ENCODE measurements at places on chromosomes 13 and 19.

- peaks cover 53% of the 10 kb centered on the region for H3K4me1 ChIP-seq
- DNase-seq, result no peak
- peak overlapping the region; percentile 55 for H3K4me3 ChIP-seq
- H3K27ac ChIP-seq, result peak overlapping the region; percentile 92
These were observed 221.7 kb downstream of the KCNRG start for GRCh38 chr13:50236898-50237318.

DNA sequence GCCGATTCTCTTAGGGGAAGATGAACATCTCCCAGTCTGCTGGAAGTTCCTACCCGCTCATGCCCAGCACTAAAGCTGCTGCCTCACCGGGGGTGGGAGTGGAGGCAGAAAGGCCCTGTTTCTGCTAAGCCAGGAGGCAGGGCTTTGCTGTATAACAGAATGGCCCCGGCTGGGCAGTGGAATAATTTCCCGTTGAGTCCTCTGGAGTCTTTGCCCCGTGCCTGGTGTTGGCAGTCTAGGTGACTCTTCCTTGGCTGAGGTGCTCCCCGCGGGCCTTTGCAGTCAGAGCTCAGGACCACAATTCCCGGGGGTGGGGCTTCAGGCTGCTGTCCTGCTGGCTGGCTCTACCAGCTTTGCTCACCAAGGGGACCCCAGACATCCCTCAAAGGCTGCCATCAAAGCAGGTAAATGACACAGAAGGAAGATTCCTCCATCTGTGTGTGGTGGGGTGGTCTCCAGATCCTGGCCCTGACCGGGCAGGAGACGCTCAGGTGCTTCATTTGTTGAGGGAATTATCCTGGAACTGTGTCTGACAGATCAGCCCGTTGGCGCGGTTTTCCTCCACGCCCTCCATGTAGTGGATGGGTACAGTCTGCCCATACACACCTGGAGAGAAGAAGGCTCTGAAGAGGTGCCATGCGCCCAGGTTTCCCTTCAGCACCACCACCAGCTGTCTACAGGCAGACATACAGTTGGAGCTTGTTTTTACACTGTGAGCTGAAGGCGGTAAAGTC is 209.9 kb downstream of the TEX29 start:
- H3K27me3 ChIP-seq, result peaks cover 9% of the 10 kb centered on the region
- H3K4me1 ChIP-seq, result no peaks in the 10 kb centered on the region
- DNase-seq, result no peak

DNA sequence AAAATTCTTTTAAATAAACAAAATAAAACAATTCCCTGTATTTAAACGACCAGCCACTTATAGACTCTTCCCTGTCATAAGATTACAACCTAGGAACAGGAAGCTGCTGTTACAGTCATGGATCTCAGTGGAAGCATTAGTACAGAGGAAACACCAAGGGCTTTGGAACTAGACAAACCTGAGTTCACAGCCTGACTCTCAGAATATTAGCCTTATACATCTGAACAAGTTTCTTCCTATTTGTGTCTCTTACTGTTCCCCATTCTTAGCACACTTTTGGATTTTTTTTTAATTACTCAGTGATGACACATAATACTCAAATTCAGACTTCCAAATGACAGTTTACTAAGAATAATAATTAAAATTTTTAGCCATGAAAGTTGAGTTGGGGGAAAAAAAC is 46.1 kb downstream of the ZDHHC20 start:
- H3K4me3 ChIP-seq, result no peak overlapping the region
- no peak for DNase-seq
- no peaks in the 10 kb centered on the region for H3K4me1 ChIP-seq

GRCh38 chr13:73275163-73275562 is 216.4 kb downstream of the KLF5 start:
- DNase-seq, result no peak
- no peak overlapping the region for H3K27ac ChIP-seq
- no peaks in the 10 kb centered on the region for H3K4me1 ChIP-seq
- H3K36me3 ChIP-seq, result no peaks in the 10 kb centered on the region
- no peaks in the 10 kb centered on the region for H3K27me3 ChIP-seq

DNA sequence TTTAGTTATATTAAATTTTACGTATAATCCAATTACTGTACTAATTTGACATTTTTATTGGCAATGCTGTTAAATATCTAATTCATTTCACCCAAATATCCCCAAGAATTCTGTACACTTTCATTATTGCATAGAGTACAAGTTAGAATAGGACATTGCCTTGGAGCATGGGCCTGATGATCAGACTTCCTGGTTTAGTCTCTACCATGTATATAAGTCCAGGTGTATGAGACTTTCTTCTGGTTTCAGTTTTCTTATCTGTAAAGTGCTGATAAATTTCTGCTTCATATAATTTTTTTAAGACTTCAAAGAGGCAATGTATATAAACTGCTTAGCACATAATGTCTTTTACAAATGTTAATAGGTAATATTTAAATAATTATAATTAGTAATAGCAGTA is 179.4 kb downstream of the KLF12 start:
- H3K4me1 ChIP-seq, result peaks cover 49% of the 10 kb centered on the region
- H3K27ac ChIP-seq, result no peak overlapping the region
- DNase-seq, result no peak

DNA sequence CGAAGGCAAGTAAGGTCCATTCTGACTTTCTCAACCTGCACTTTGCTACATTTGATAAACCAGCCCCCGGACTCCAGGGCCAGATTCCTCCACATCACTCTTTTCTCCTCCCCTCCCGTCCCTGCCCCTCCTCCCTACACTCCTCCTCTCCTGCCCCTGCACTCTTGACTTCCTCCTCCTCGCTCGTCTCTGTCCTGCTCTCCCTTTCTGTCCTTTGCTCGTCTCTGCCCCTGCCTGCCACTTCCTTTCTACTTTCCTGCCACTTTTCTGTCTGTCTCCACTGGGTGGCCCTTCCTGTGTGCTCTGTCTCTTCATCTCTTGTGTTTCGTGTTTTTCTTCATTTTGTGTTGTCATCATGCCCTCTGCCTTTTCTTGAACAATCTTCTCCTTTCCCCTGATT is 7.0 kb downstream of the U2AF2 start:
- peak overlapping the region; percentile 16 for H3K27ac ChIP-seq
- peaks cover 39% of the 10 kb centered on the region for H3K4me1 ChIP-seq
- no peak for DNase-seq
- peaks cover 81% of the 10 kb centered on the region for H3K36me3 ChIP-seq
- no peak overlapping the region for H3K4me3 ChIP-seq

- H3K4me3 ChIP-seq, result peak overlapping the region; percentile 32
- peaks cover 10% of the 10 kb centered on the region for H3K4me1 ChIP-seq
- H3K27ac ChIP-seq, result peak overlapping the region; percentile 50
- H3K36me3 ChIP-seq, result no peaks in the 10 kb centered on the region
- peaks cover 9% of the 10 kb centered on the region for H3K27me3 ChIP-seq
These were observed 68.4 kb upstream of the ARHGEF7 start for GRCh38 chr13:111046590-111047141.

- H3K27ac ChIP-seq, result peak overlapping the region; percentile 74
- no peaks in the 10 kb centered on the region for H3K36me3 ChIP-seq
- peak overlapping the region; percentile 58 for H3K4me3 ChIP-seq
- H3K27me3 ChIP-seq, result no peaks in the 10 kb centered on the region
- peaks cover 39% of the 10 kb centered on the region for H3K4me1 ChIP-seq
- DNase-seq, result no peak
These were observed 6.9 kb upstream of the AP1M2 start for GRCh38 chr19:10593820-10594637.

- no peak overlapping the region for H3K27ac ChIP-seq
- no peaks in the 10 kb centered on the region for H3K36me3 ChIP-seq
- no peaks in the 10 kb centered on the region for H3K27me3 ChIP-seq
- H3K4me1 ChIP-seq, result no peaks in the 10 kb centered on the region
- no peak overlapping the region for H3K4me3 ChIP-seq
These were observed 340.9 kb upstream of the SGCG start for GRCh38 chr13:22839603-22840530.

DNA sequence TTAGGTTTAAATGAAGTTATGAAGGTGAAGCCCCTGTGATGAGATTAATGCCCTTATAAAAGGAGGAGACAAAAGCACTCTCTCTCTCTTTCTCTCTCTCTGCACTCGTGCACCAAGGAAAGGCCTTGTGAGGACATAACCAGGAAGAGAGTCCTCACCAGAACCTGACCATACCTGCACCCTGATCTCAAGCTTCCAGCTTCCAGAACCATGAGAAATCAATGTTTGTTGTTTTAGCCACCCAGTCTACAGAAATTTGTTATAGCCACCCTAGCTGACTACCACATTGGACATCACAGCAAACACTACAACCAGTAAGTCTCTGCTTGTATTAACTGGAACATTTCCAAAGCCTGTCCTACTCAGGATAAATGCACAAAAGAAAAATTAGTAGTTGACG is 34.7 kb upstream of the WDFY2 start:
- no peak overlapping the region for H3K4me3 ChIP-seq
- H3K27me3 ChIP-seq, result no peaks in the 10 kb centered on the region
- no peaks in the 10 kb centered on the region for H3K36me3 ChIP-seq
- no peak overlapping the region for H3K27ac ChIP-seq
- peaks cover 9% of the 10 kb centered on the region for H3K4me1 ChIP-seq
- no peak for DNase-seq

DNA sequence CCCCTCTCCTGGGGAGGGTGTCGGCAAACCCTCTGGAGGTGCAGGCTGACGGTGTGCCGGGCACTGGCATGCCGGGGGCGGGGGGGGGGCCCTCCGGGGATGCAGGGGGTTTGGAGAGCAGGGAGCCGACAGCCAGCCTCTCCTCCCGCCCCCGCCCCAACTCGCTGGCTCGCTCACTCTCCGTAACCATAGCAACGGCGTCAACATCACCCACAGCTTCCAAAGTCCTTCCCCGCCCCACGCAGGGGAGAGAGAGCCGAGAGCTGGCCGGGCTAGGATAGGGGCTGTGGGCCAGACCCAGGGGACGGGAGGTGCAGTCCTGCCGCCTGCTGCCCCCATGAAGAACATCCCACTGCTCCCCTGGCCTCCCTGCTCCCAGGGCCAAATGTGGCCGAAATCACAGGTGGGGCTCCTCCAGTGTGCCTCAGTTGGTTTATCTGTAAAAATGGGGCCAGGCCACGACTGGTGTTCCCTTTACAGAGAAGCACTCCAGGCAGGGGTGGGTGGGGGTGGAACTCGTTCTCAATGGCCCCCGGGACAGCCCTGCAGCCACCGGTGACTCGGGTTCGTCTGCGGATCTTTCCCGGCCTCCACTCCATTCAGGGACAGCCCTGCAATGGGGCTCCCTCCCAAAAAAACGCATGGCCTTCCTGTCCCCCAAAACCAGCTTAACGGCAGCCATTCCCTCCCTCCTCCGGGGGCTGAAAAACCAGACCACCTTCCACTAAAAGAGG is 3.2 kb downstream of the KLF16 start:
- H3K27me3 ChIP-seq, result no peaks in the 10 kb centered on the region
- no peak for DNase-seq
- H3K27ac ChIP-seq, result peak overlapping the region; percentile 59
- H3K36me3 ChIP-seq, result no peaks in the 10 kb centered on the region
- peaks cover 60% of the 10 kb centered on the region for H3K4me1 ChIP-seq

DNA sequence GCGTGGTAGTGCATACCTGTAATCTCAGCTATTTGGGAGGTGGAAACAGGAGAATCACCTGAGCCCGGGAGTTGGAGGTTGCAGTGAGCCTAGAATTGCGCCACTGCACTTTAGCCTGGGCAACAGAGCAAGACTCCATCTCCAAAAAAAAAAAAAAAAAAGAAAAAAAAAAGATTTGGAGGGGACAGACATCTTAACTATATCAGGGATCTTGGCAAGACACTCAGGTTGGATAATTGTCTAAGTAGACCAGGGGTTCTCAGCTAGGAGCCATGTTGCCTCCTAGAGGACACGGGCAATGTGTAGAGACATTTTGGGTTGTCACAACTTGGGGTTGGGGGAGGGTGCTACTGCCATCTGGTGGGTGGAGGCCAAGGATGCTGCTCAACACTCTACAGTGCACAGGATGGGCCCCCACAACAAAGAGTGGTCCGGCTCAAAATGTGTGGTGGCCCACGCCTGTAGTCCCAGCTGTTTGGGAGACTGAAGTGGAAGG is 1.9 kb upstream of the ZNF580 start:
- peak overlapping the region; percentile 84 for H3K27ac ChIP-seq
- H3K36me3 ChIP-seq, result peaks cover 33% of the 10 kb centered on the region
- DNase-seq, result no peak
- H3K4me3 ChIP-seq, result peak overlapping the region; percentile 64

- no peaks in the 10 kb centered on the region for H3K4me1 ChIP-seq
- DNase-seq, result no peak
- H3K27ac ChIP-seq, result no peak overlapping the region
- H3K4me3 ChIP-seq, result no peak overlapping the region
- no peaks in the 10 kb centered on the region for H3K36me3 ChIP-seq
These were observed 148.4 kb downstream of the URI1 start for GRCh38 chr19:30090476-30090875.

GRCh38 chr13:33911521-33911920 is 93.6 kb downstream of the RFC3 start:
- H3K27ac ChIP-seq, result no peak overlapping the region
- H3K27me3 ChIP-seq, result no peaks in the 10 kb centered on the region
- H3K4me3 ChIP-seq, result no peak overlapping the region

DNA sequence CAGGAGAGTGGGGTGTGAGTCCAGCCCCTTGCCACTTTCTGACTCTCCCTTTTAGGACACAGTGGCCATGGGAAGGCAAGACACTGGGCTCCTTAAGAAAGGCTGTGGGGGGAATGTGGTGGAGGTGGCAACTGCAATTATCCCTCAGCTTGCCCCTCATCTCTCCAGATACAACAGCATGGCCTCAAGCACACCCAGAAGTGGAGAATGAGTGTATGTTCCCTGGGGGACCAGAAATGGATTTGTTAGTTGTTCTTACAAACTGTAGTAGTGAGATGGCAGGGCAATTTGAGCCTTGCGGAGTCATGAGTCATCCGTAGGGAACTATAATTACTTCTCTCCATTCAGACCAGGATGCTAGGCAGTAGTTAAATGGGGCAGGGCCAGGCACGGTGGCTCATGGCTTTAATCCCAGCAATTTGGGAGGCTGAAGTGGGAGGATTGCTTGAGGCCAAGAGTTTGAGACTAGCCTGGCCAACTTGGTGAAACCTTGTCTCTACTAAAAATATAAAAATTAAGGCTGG is 25.6 kb upstream of the CXCL17 start:
- no peak for DNase-seq
- no peaks in the 10 kb centered on the region for H3K27me3 ChIP-seq
- no peak overlapping the region for H3K4me3 ChIP-seq
